ENCODE measurements at places on chromosomes 3 and 15.

- DNase-seq = no peak
Observed at GRCh38 chr15:86876387-86876944, 796.8 kb downstream of the AGBL1 start.

DNA sequence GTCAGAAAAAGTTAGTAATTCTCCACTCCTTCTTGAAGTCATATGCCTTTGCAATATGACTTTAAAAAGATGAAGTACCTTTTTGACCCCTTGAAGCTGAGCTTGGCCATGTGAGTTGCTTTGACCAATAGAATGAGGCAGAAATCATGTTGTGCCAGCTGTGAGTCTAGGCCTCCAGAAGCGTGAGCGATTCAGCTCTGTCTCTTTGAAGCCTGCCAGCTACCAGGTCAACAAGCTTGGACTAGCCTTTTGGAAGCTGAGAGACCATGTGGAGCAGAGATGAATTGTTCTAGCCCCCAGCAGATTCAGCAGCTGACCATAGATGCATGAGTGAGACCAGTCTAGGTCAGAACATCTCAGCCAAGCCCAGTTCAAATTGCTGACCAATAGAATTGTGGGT is 69.8 kb upstream of the EOMES start:
- no peak for DNase-seq

GRCh38 chr3:67290438-67290837 is 292.3 kb downstream of the KBTBD8 start:
- no peak for DNase-seq

GRCh38 chr3:197908957-197909701 is 40.9 kb upstream of the RPL35A start:
- DNase-seq = no peak

- no peak for DNase-seq
Observed at GRCh38 chr3:39972508-39972907, 163.1 kb downstream of the MYRIP start.

DNA sequence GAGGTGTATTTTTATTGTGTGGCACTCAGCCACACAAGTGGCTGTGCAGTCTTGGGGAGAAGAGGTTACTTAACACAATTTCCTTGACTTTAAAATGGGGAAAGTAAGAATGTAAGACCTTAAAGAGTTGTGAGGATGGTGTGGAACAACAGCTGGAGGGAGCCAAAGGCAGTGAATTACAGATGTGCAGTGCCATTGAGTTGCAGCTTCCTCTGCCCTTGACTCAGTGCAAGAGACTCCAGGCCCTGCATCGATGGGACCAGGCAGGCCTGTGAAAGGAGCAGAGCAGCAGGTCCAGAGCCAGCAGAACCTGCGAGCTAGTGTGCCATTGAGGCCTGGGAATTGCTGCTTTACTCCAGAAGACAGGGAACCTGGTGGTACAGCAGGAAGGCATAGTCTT is 27.2 kb downstream of the EEFSEC start:
- DNase-seq = no peak

DNA sequence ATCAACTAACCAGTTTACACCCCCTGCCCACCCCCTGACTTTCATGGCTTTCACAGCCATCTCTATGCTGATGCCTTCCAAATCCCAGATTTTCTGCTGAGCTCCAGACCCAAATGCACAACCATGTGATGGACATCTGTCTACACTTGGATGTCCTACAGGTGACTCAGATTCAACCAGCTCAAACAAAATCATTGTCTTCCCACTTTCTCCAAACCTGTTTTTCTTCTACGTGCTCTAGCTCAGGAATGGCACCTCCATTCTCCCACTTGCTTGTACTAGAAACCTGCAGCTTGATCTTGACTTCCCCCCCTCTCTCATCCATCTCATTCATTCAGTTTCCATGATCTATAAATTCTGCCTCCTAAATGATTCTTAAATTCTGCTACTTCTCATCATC is 34.1 kb upstream of the RARRES1 start:
- no peak for DNase-seq

DNA sequence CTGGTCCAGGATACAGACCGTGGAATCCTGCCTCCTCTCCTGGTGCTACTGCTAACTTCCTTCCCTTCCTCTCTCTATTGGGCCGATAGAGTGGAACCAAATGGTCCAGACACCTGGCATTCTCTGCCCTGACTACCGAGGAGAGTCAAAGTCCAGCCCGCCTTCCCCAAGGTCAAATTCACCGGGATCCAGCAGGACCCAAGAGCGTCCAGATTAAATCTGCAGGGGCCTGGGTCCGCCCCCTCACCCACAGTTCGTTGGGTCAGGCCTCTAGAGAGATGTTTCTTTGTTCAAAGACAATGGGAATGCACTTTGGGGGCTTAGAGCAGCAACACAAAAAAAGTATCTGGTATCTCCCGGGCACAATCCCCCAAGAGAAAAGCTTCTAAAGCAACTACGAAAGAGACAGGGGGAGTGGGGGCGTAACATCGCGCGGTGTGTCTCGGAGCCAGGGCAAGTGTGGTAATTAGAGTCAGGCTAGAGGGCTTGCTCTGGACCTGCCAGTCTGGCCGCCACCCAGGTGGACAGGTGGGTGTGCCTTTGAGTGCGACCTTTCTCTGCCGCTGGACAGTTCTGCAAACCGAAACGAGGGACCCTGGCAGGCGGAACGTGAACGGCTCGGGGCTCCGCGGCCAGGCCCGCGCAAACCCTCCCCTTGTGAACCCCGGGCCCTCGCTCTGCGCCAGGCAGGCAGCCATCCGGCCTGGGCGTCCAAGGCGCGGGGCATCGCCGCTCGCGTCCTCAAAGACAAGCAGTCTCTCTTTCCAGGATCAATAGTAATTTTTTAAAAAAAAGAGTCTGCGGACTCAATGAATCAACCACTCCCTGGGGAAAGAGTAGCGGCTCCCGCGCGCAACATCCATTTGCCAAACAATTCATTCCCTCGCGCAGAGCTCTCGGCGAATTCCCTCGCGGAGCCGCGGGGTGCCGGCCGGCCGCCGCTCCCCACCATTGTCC is 806 bp downstream of the KLHL25 start:
- no peak for DNase-seq

DNA sequence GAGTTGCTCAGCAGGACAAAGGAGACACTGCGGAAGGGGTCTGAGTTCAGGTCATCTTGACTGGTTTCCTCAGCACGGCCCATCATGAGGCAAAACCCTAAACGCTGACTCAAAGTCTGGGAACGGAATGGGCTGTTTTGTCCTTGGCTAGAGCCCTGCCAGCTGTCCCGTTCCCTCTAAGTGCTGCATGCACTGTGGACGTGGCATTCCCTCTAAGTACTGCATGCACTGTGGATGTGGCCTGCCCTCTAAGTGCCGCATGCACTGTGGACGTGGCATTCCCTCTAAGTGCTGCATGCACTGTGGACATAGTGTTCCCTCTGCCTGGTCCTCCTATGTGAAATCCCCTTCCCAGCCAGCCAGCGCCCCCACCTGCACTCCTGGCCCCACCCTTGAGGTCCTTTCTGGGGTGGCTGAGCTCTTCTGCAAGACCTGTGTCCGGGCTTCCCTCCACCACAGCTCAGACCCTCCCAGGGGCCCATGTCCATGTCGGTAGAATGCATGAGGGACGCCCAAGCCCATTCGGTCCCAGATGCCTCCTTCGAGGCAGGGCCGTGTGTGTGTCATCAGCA is 36.7 kb downstream of the TM2D3 start:
- no peak for DNase-seq

GRCh38 chr3:18344306-18345014 is 80.7 kb downstream of the SATB1 start:
- DNase-seq = no peak

GRCh38 chr15:88644741-88645140 is 5.9 kb downstream of the ISG20 start:
- DNase-seq = no peak

GRCh38 chr15:43314171-43314570 is 16.2 kb downstream of the LCMT2 start:
- DNase-seq = no peak

- no peak for DNase-seq
Observed at GRCh38 chr3:128994581-128995546, 988 bp upstream of the CFAP92 start.

GRCh38 chr3:58144478-58145325 is 66.1 kb downstream of the DNASE1L3 start:
- peak; percentile 5 for DNase-seq

- no peak for DNase-seq
Observed at GRCh38 chr3:150599611-150600297, 3.4 kb upstream of the SELENOT start.

- DNase-seq = no peak
Observed at GRCh38 chr3:98482717-98483482, 14.6 kb upstream of the OR5K2 start.

DNA sequence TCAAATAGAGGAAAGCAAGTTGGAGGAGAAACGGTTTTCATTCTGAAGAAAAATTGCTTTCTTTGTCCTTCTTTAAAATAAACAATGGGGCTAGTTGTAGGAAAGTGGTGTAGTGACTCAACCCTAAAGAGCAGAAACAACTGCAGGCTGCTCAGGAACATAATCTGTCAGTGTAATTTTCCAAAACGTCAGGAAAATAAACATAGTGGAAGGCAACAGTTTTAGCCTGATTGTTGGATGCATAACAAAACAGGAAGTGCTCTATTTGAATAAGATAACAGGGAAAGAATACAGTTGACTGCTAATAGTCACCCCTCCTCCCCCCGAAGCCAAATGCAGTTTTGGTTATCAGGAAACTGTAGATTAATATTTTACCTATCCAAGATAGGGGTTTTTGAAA is 167.6 kb downstream of the ECT2 start:
- DNase-seq = no peak

DNA sequence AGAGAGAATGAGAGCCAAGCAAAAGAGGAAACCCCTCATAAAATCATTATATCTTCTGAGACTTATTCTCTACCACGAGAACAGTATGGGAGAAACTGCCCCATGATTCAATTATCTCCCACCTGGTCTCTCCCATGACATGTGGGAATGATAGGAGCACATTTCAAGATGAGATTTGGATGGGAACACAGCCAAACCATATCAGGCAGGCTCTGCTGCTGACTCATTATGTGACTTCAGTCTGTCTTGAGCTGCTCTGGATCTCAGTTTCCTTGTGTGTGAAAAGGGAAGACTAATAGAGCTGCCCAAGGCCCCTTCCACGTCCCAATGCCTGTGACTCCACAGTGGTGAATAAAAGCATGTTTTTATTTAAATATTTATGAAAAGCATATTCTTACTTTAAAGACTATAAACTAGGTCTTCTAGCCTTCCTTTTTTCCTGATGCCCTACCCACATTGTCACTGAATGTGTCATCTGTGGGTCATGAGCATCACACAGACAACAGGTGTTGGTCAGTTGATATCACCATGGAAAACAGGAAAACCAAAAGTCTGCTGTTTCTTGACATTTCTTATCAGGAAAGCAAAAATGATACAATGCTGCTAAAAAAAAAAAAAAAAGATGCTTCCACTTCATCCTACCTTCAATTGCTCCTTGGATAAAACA is 96.0 kb upstream of the PPP2R3A start:
- no peak for DNase-seq

DNA sequence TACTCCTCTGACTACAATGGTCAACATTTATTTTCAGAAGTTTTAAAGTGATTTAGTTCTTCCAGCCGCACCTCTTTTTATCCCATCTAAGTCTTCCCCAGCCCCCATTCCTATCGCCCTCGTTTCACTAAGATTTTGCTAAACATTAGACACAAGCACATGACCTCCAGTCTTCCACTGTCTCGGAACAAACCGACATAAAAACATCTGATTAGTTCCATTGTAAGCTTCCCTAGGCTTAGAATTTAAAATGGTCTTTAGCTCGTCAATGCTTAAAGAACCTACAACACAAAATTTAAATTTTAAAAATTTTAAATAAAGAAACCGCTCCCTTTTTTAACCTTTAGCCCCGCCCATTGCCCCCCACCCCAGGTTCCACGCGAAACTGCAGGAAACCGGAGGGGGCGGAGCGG is 284 bp upstream of the TSC22D2 start:
- DNase-seq = peak; percentile 73

DNA sequence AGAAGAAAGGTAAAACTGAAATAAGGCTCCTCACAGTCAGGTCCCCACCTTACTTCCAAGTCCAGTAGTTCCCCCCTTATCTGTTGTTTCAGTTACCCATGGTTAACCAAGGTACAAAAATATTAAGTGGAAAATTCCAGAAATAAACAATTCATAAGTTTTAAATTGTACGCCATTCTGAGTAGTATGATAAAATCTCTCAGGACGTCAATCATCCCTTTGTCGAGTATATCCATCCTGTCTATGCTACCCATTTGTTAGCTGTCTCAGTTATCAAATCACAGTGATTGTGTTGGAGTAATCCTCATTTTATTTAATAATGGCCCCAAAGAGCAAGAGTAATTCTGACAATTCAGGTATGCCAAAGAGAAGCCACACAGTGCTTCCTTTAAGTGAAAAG is 43.9 kb downstream of the LRRFIP2 start:
- DNase-seq = no peak

DNA sequence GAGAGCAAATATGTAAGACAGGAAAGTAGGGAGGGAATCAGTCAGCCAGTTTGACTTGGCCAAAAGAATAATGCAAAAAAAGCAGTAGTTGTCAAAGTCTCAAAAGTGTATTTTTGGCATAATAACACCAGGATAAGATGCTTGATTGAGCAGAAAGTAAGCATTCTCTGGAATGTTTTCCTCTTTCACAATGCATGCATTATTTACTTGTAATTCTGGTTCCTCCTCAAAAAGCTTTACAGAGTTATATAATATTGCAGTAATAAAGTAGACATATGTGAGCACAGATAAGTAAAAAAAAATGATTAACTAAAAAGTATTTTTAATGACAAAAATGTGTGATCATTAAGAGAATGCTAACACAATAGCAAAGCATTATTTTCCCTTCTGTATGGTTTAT is 285.9 kb upstream of the BCHE start:
- no peak for DNase-seq

- no peak for DNase-seq
Observed at GRCh38 chr15:38076786-38077185, 142.3 kb downstream of the TMCO5A start.

- no peak for DNase-seq
Observed at GRCh38 chr3:167054926-167055325, 325.2 kb downstream of the ZBBX start.

- DNase-seq = no peak
Observed at GRCh38 chr3:52887166-52887565, 10.2 kb downstream of the STIMATE start.

- no peak for DNase-seq
Observed at GRCh38 chr3:109569135-109569846, 231.9 kb upstream of the DPPA4 start.

DNA sequence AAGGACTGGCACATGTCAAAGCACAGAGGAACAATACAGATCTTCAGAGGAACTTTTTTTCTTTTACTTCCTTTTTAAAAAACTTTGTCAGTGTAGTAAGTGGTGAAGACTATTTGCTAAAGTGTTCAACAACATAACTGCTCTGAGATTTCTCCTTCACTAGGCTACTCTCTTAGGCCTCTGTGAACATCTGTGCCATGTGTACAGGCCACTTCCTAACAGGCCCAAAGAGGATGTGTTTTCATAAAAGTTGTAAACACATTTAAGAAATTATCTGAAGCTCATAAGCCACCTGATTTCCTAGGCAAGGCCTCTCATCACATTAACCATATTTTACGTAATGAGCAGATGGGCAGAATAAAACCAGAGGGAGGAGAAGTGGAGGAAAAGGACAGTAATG is 235.4 kb downstream of the FHIT start:
- no peak for DNase-seq

Data from NCI-H1694 (cell line).